ENCODE measurements at places on chromosomes 12 and 14.

DNA sequence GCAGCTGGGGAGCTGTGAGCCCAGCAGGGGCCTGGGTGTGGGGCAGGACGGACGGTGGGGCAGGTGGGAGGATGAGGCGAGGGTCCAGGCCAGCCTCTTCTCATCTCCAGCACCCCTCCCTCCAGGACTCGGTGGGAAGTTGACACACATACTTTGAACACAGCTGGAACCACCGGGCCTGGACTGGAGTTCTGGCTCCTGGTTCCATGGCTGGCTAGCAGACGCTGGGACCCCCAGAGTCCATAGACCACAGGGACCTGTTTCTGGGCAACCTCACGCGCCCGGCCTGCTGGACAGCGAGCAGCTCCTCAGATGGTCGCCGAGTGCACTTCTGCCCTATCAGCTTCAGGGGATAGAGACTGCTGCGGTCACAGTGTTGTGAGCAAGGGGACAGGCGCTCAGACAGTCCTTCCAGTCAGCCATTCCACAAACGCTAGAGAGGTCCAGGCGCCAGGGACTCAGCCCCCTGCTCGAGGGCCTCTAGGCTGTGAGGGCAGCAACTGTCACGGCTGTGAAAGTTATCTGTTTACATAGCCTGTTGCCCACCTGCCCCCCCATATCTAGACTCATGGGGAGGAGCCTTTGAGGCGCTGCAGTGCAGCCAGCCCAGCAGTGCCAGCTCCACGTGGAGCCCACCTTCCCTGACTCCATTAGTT lies 25.2 kb downstream of the TCHP start:
- no peak for DNase-seq

- peak; percentile 66 for DNase-seq
Measured at GRCh38 chr12:51368640-51369517, 22.3 kb downstream of the GALNT6 start.

GRCh38 chr12:112537710-112538396 lies 119.1 kb downstream of the PTPN11 start:
- no peak for DNase-seq

GRCh38 chr12:54213079-54213478 lies 24.3 kb upstream of the SMUG1 start:
- DNase-seq, result no peak

GRCh38 chr14:89801136-89801535 lies 153.4 kb downstream of the EFCAB11 start:
- no peak for DNase-seq

DNA sequence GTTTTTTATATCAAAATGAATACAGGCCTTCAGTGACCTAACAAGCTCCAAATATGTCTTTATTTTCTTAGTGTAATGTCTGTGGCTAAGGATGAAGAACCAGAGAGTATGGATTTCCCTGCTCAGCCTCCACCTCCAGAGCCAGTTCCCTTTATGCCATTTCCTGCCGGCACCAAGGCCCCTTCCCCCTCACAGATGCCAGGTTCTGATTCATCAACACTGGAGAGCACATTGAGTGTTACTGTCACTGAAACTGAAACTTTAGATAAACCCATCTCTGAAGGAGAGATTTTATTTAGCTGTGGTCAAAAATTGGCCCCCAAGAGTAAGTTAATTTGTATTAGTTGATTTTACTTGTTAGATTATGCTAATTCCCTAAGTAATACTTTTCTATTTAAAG lies 61.0 kb downstream of the KIAA0586 start:
- DNase-seq, result no peak

GRCh38 chr14:59704054-59704645 lies 127.5 kb upstream of the CCDC175 start:
- no peak for DNase-seq

- DNase-seq, result no peak
Measured at GRCh38 chr12:30725739-30726138, 29.0 kb downstream of the CAPRIN2 start.

GRCh38 chr14:78356391-78356790 lies 186.2 kb downstream of the NRXN3 start:
- no peak for DNase-seq

DNA sequence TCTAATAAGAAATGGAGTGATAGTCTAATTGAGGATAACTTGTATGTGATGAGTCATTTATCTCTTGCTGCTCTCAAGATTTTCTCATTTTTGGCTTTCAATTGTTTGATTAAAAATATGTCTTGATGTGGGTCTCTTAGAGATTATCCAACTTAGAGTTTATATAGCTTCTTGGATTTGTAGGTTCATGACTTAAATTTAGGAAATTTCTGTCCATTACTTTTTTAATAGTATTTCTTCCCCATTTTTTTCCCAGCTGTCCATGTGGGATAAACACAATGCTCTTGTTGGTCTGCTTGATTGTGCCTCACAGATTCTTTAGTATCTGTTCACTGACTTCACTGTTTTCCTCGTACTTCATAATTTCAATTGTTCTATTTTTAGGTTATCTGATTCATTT lies 7.5 kb downstream of the OR6C65 start:
- no peak for DNase-seq

Measured in stimulated activated CD4-positive, alpha-beta T cell treated with anti-CD3 and anti-CD28 coated beads, Interleukin-1b, Interleukin-23, amount 100 ng/mL, for 1 hour (primary cell).